ENCODE measurements at places on chromosomes 2 and 18. TPM values are rescaled to one million over a fixed set of nuclear protein-coding genes. Genes with fewer than 3 reads are reported as not detected.

- no peak for DNase-seq
These were observed 204.2 kb downstream of the MBD2 start for GRCh38 chr18:54020156-54020745.

- DNase-seq = no peak
These were observed 72.3 kb upstream of the PSME4 start for GRCh38 chr2:54042897-54043620.

GRCh38 chr2:216474925-216475670, 23.5 kb upstream of the RPL37A start:
- DNase-seq = no peak

DNA sequence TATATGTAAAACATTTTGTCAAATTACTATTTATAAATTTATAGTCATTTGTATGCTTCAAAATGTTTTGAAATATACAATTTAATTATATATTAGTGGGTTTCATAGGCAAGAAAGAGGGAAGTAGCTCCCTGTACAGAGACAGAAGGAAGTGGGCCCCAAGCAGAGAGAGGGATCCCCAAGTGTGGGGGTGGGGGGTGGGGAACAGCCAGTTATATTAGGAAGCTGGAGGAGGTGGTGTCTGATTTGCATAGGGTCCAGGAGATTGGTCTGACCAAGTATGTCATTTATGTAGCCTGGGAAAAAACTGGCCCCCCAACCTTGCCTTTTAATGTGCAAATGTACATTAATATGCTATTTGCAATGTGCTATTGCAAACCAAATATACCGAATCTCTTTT, 76.5 kb upstream of the ZSWIM2 start:
- DNase-seq = no peak

- no peak for DNase-seq
These were observed 184.1 kb downstream of the AGAP1 start for GRCh38 chr2:235677937-235678336.

GRCh38 chr2:68698567-68699377, 35.8 kb upstream of the ARHGAP25 start:
- DNase-seq = no peak

DNA sequence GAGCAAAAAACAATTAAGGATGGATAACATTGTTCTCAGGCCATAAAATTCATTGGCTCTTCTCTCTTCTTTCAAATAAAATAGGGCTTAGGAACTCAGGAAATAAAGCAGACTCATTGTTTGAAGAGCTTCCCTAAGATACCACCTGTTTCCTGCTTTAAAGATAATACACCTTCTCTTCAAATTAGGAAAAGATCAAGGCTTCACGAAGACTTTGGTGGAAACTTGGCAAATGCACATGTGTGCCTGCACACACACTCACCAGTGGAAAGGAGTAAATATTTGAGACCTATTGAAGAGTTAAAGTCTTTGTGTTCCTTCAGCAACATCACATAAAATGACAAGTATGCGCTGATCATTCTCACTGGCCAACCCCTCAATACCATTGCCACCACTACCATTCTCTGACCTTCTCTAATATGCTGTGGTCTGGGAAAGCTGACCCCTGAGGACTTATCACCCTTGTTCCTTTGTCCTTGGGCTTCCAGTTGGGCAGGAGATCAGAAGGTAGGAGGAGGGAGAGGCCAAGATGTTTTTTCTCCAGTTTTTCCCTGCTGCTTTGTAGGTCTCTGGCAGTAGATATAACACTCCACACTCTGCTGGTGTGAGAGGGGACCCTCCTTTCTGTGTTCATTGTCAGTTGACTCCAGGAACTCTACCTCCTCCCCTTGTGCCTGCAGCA, 53.5 kb upstream of the SPOPL start:
- DNase-seq = no peak

GRCh38 chr2:3759761-3760160, 56.4 kb downstream of the DCDC2C start:
- no peak for DNase-seq

DNA sequence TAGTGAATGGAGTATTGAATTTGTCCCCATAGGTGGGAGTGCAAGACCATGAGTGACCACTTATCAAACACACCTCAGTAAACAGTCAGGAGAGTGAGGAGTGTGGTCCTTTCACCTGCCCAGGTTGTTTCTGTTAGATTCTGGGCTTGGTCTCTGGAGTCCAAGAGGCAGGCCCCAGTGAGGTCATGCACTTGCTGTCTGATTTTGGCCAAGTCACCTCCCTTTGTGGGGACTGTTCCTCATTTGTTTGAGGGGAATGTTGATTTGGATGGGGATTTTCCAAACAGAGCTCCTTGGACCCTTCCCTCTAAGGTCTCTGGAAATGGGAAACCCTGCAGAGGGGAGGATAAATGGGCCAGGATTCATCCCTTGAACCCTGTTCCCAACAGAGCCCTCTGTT, 7.3 kb downstream of the IL1RN start:
- no peak for DNase-seq

GRCh38 chr2:136327162-136327852, 209.4 kb upstream of the CXCR4 start:
- peak; percentile 46 for DNase-seq

DNA sequence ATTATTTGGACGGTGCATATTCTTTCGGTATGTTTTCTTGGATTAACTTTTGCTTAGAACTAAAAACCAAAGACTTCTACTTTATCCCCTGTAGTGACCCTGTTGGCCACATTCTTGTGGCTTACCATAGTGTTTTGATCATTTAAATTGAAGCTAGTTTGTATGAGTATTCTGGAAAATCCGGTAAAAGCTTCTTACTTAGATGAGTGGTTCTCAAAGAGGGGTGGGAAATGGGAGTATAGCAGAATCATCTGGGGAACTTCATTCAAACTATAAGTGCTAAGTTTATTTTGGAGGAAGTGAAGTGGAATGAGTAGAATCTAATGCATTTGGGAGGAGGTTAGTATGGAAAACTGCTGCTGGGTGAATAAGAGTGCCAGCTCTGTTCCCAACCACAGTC, 3.8 kb downstream of the PPP1CB start:
- no peak for DNase-seq

DNA sequence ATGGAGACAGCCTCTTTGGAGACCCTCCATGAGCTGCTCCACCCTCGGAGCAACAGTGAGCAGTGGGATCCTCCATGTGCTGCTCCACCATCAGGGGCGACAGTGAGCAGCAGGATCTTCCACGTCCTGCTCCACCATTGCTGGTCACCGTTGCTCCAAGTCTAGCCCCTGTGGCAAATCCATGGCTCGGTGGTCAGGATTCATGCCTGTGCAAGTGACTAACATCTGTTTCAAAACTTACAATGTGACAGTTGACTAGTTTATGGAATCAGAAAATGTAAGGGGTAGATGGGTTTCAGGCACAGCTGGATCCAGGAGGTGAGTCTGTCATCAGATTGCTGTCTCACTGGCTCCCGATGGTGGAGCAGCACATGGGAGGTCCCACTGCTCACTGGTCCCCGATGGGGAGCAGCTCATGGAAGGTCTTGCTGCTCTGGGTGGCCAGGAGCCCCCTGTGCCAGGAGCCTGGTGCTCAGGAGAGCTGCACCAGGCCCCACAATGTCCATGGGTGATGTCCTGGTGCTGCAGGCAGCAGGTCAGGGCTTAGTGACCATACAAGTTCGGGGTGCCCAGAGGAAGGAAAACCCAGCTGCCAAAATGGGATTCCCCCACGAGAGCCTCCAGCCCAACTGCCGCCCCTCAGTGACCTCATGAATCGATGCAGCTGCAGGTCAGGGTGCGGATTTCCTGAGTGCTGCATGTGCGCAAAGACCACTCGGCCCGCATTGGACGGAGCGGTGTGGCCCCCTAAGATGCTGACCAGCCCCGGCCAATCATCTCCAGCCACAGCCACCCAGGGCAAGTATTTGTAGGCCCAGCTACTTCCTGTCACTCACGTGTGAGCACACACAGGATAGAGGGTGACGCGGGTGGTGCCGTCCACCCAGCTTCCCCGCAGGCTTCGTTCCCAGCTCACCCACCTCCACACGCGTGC, 116.5 kb upstream of the OTOS start:
- DNase-seq = no peak

DNA sequence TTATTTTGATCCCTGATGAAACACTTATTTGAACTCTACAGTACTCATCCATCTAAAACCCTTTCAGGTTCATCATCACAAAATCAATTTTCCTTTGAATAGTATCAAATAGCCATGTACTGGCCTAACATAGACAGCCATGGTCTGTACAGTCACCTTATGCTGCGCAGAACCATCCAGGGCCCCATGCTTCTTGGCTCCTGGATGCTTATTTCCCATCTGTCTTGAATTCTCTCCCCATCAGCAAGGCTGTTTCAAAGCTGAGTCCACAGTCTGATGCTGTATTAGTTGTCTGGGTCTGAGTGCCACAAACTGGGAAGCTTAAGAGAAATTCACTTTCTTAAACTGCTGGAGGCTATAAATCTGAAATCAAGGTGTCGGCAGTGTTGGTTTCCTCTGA, 290.2 kb downstream of the OSR1 start:
- no peak for DNase-seq

GRCh38 chr2:156818944-156819343, 382.8 kb downstream of the GPD2 start:
- no peak for DNase-seq

Gene KCNJ13
- not detected for total RNA-seq

Gene CIDEA
- total RNA-seq = not detected

Gene TACR1
- under 0.01 TPM for total RNA-seq

Gene TRIM54
- under 0.01 TPM for total RNA-seq

Gene GALM
- total RNA-seq = 6.2 TPM

Gene AGXT
- not detected for total RNA-seq

All from hematopoietic multipotent progenitor cell (in vitro differentiated cells).